ENCODE measurements at places on chromosomes 3 and 15. TPM values are rescaled to one million over a fixed set of nuclear protein-coding genes. Genes with fewer than 3 reads are reported as not detected.

LRRIQ4 gene
- total RNA-seq, result 0.20 TPM

DNA sequence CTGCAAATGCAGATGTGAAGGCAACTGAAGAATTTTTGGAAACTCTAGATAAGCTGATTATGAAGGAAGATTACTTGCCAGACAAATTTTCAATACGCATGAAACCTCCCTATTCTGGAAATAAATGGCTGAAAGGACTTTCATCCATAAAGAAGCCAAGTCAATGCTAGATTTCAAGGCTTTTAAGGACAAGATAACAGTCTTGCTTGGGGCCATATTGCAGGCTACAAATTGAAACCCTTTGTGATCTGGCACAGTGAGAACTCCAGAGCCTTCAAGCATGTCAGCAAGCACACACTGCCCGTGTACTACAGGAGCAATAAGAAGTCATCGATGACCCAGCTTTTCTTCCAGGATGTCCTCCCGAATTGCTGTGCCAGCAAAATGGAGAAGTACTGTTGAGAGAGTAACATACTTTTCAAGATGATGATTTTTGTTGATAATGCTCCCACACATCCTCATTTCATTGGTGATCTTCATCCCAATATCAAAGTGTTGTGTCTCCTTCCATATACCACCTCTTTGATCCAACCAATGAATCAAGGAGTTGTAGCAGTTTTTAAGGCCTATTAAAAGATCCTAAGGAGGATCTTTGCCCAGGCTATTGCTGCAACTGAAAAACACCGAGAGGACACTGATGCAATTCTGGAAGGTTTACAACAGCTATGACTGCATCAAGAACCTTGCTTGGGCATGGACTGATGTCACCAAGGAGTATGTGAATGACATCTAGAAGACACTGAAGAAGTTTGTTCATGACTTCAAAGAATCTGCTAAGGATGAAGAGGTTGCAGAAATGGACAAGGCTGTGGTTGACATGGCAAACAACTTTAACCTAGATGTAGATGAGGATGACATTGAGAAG, 20.3 kb downstream of the CALML4 start:
- DNase-seq, result no peak

- no peak for DNase-seq
Observed at GRCh38 chr3:23203708-23204330, 692 bp downstream of the UBE2E2 start.

DNA sequence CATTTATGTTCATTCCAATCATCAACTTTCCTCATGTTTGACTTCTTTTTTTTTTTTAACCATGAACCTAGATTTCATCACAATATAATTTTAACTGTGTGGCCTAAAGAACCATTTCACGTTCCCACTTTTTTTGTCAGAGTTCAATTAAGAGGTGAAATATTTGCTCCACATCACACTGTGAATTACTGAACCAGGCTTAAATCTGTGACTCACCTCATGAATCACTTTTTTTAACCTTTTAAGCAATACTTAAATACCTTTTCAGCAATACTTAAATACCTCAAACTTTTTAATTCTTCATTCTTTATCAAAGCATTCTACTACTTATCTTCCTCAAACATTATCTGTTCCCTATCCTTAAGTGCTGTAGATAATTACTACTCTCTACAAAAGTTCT, 137.6 kb downstream of the SI start:
- DNase-seq, result no peak

GNAT1 gene
- not detected for total RNA-seq

DNA sequence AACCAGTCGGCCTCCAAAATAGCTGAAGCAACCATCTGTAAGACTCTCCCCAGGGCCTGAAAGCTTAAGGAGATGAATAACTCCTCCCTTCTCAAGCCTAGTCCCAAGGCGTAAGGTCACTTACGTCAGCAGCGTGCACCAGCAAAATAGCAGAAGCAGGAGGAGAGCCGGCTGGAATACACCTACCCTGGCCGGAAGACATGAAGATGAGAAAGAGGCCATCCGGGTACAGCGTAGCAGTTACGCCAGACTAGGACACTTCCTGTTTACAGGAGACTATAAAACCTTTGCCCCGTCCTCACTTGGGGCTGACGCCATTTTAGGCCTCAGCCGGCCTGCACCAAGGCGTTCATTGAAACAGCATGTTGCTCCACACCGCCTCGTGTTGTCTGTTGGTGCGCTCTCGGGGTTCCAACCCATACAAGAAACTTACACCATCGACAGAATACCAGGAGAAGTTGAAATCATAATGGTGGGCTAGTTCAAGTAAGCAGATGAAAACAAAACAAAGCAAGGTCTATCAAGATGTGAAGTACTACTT, 2.5 kb downstream of the CFAP92 start:
- no peak for DNase-seq

KCNH8 gene
- total RNA-seq, result not detected

DNA sequence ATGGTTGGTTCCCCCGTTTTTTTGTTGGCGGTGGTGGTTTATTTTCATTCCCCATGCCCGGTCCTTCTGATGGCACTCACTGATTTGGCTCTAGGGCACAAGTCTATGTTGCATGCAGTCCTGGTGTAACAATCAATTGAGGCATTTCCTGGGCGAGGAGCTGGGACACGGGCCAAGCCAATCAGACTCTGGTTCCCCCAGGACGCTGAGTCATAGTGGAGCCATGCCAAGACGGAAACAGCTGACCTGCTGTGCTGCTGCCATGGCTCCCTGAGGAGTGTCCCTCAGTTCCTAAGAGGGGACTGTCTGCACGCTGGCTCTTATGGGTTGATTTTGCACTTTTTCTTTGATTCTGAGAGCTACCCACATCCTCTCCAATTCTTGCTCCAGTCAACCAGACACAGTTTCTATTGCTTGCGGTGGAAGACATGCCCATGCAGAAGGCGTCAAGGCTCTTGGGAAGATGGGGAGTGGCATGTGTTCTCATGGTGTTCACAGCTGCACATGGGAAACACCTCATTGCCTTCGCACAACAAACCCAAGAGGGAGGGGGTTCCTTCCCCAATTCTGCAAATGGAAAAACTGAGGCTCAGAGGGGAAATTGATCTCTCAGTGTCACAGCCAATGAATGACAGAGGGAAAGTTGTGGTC, 28.3 kb upstream of the ALDH1L1 start:
- no peak for DNase-seq

GRCh38 chr15:98658831-98659699, 10.7 kb downstream of the IGF1R start:
- DNase-seq, result no peak

- no peak for DNase-seq
Observed at GRCh38 chr3:4571690-4572334, 78.7 kb downstream of the ITPR1 start.

GRCh38 chr3:4996771-4997291, 17.6 kb downstream of the BHLHE40 start:
- no peak for DNase-seq

GRCh38 chr15:81296673-81297072, 27.3 kb downstream of the STARD5 start:
- DNase-seq, result peak; percentile 63

DNA sequence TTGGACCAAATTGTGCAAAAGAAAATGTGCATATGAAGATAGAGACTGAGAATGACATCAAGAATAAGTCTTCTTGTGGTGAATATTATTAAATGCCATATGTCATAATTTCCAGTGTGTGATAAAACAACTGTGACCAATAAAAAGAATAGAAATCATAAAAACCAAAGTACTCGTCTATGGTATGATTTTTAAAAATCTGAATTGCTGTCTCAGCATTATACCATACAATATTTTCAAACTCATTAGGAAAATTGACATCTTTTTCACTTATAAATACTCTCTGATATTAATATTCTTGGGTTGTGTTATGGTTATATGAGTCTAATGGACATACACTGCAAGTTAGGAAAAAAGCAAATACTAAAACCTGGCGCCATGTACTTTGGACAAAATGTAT, 279.4 kb downstream of the ROBO1 start:
- no peak for DNase-seq

GRCh38 chr3:71361334-71361890, 222.1 kb downstream of the FOXP1 start:
- DNase-seq, result no peak

GRCh38 chr3:183081459-183082183, 17.7 kb downstream of the MCCC1 start:
- DNase-seq, result no peak

DNA sequence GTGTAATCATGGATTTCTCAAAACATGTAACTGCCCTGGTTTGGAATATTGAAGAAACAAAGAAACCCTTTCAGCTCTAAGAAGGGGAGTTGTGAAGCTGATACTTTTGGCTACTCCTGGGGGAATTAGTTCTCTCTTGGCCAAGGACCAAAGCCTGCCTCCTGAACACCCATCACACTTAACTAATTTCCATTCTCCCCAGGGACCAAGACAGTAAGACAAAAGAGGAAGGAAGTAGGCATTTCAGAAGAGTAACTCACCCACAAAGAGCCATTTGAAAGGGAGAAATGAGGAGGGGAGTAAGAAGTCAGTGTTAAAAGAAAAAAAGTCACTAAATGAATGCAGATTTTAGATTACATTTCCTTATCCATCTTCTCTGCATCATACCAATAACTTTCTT, 328.0 kb upstream of the SOX2 start:
- DNase-seq, result no peak

HDGFL3 gene
- 9.8 TPM for total RNA-seq

CNTN6 gene
- total RNA-seq, result not detected

DNA sequence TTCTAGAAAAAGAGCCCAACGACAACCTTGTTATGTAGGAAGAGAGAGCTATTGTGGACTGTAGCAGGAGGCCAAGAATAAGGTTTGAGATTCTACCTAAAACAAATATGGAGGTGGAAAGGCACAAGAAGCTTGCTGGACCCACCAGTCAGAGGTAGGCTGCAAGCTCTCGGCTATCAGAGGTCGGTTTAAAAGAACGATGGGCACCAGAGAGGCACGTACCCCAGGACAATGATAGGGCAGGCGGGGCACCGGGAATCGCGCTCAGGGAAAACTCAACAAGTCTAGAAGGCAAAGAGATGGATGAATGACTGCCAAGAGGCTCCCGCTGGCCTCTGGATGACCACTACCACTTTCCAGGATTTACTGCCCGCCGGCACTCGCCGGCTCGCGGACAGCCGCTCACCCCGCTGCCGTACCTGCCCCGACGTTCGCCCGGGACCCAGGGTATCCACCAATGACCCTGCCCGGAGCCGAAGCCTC, 1.1 kb downstream of the HDGFL3 start:
- no peak for DNase-seq

TLR9 gene
- total RNA-seq, result 0.16 TPM

DNA sequence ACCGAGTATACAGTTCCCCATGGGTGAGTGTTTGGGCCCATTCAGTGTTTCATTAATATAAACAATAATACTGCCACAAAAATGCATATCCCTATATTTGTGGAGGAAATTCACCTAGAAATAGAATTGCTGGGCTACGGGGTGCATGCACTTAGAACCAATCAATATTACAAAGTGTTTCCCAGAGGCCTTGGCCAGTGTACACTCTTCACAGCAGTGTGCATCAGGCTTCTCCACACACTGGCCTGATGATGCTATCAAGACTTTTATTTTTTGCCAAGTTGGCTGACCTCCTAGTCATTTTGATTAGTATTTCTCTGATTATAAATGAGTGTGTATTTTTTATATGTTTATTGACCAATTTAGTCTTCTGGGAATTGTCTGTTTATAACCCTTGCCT, 323.7 kb downstream of the EPHB1 start:
- no peak for DNase-seq

GRCh38 chr3:31185062-31185357, 290.5 kb upstream of the GADL1 start:
- no peak for DNase-seq

SPTBN5 gene
- total RNA-seq, result 0.31 TPM

DNA sequence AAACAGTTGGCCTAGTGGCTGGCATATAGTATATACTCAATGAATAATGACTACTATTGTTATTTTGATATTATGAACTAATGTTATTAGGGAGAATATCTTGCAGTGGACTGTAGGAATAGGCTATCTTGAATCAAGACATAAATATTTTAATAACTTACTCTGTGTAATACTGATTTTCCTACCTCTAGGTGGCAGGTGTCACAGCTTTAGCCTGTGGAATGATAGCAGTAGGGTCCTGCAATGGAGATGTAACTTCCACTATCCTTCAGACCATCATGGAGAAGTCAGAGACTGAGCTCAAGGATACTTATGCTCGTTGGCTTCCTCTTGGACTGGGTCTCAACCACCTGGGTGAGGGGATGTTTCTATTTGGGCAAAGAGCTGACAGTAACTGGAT, 6.5 kb downstream of the PSMD2 start:
- DNase-seq, result no peak

GRCh38 chr3:121836064-121836463, 1.1 kb downstream of the EAF2 start:
- no peak for DNase-seq

DNA sequence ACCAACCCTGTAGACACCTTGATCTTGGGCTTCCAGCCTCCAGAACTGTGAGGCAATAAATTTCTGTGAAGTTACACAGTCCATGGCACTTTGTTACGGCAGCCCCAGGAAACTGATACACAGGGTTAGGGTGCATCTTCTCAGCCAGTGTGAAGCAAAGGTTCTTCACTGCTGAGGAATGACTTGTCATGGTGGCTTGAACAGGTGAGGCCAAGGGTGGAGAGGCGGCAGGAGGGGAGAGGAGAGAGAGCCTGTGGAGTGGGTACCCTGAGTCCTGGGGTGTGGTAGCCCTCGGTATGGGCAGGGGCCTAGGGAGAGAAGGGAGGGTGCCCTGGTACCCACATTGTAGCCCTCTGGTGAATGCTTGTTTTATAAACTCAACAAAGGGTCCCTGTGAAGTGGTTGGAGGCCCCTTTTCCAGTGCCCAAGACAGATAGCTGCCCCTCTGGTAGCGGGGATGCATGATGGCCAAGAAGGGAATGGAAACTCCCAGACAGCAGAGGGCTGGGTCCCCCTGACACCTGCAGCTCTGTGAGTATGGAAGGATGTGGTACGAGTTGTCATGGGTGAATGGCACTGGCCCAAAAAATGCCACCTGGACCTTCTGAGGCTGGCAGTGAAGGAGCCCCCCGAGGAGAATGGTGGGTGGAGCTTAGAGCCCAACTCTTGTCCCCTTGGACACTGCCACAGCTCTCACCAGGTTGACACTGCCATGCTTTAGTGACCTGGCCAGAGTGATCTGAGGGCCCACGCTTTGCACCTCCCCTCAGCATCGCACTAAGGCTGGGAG, 49.6 kb downstream of the SPSB4 start:
- DNase-seq, result no peak

- no peak for DNase-seq
Observed at GRCh38 chr3:132231633-132232032, 85.6 kb upstream of the ACP3 start.

CAMK2N2 gene
- 0.77 TPM for total RNA-seq

CLDN18 gene
- not detected for total RNA-seq

GPR149 gene
- total RNA-seq, result not detected

RPP25 gene
- total RNA-seq, result 6.1 TPM

SPRED1 gene
- 1.2 TPM for total RNA-seq

GRCh38 chr3:178439504-178439903, 96.7 kb upstream of the KCNMB2 start:
- DNase-seq, result no peak

KLHL40 gene
- not detected for total RNA-seq

GRCh38 chr3:30597131-30597768, 9.2 kb upstream of the TGFBR2 start:
- no peak for DNase-seq

MORC1 gene
- total RNA-seq, result not detected
